Stimulated activated CD4-positive, alpha-beta T cell treated with anti-CD3 and anti-CD28 coated beads, Interleukin-2, amount 100 ng/mL, for 24 hours (primary cell): ENCODE measurements at places on chromosomes 3 and 15.
A peak's percentile ranks its signal among the peaks of the same experiment; 100 is the strongest.

- no peak for DNase-seq
These were observed 723.5 kb upstream of the SGO1 start for GRCh38 chr3:20909511-20909910.

DNA sequence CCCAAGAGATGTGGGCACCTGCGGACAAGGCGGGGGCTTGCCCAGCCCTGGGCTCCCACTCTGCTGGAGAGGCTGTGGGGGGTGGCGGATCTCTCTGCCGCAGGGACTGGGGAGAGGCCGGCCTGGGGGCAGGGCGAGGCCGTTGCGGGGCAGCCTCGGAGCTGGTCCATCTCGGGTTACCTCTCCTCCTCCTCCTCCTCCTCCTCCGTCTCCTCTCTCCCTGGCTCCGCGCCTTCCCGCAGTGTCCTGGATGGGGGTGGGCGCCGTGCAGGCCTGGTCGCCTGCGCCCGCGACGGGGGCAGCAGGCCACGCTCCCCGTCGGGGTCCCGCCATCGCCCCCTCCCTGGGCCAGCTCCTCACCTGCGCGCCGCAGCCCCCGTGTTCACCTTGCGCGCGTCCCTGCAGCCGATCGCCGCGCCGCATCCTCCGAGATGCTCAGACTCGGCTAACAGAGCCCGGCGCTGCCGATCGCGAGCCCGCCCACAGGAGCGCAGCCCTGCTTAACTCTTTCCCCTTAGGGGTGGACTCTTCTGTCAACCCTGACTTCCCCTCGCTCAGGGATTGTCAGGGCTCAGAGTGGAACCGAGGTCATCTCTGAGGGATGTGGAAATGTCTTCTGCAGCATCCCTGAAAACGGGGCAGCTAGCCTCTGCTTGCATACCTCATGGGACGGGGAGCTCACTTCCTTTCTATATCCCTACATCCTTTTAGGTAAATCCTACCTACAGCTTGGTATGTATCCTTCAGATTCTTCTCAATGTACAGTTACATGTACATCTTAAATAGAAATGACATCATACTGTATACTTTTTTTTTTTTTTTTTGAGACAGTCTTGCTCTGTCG, at the start of gene PRRT3:
TSS of gene PRRT3 (minus strand) at position 447 of the 844 bp plus-strand sequence. CDS start 2,293 bp downstream, outside the sequence.
- DNase-seq, result peak; percentile 73

GRCh38 chr3:30632065-30632464, 25.7 kb downstream of the TGFBR2 start:
- DNase-seq, result no peak

GRCh38 chr3:5494905-5495519, 307.5 kb downstream of the EDEM1 start:
- DNase-seq, result no peak

GRCh38 chr3:61936344-61936937, 375.1 kb downstream of the PTPRG start:
- peak; percentile 32 for DNase-seq

GRCh38 chr15:73981761-73982221, 10.3 kb downstream of the STOML1 start:
- DNase-seq, result no peak

DNA sequence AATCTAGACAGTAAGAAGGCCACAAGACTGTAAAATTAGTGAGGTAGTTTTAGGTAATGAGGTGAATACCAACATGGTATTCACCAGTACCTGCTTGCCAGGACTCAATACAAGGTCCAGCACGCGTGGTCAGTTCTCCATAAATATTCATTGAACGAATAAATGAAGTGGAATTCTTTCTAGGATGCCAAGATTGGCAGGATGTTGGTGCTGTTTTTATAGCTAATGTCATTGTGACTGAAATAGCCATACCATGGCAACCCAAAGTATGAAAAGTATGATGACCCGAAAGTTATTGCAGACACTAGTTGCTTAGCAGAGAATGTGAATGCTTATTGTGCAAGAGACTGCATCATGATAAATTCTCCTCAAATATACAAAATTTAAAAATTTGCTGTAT, 307.2 kb downstream of the KCNH8 start:
- no peak for DNase-seq

DNA sequence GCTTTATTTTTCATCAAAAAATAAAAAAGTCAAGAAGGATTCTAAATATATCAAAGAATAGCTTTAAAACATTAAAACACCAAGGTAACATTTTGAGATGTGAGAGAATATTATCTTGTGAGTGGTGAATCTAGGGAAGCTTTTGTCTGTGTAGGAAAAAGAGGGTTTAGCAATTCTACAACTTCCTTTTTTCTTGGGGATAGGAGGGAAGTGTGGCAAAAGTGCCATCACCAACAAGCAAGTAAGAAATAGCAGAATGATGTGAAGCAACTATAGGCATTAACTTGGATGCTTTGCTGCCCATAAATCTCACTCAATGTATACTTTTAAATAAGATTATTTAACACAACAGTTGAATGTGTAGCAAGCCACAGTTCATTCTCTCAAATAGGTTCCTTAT, 57.8 kb upstream of the SUCLG2 start:
- DNase-seq, result no peak

DNA sequence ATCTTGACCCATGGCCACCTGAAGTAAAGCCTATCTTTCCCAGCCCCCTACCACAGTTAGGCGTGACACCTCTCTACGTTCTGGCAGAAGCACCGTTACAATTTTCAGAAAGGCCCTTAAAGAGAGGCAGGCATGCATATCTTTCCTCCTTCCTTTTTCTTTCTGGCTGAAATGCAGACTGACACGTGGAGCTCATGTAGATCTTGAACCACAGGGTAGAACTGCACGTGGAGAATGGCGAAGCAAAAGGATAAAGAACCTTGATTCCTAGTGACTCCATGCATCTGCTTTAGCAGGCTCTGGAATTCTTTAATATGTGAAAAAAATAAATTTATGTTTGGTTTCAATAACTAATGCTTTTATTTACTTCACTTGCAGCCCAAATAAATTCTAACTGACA, 166.6 kb downstream of the CPNE4 start:
- no peak for DNase-seq

DNA sequence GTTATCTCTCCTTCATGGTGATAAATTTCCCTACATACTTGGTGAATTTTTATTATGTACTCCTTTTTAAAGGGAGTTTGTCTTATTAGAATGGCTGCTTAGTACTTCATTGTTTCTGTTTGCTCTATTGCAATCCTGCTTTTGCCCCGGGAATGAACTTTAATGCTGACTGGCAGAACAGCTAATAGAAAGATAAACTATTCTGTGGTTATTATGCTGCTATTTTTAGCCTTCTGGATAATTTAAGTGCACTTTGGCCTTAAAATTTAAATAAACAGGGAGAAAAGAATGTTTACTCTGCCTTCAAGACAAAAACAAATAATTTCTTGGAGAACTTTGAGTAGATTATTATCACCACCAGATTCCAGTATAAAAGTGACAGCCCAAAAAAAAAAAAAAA, 413.8 kb upstream of the CCDC54 start:
- no peak for DNase-seq

DNA sequence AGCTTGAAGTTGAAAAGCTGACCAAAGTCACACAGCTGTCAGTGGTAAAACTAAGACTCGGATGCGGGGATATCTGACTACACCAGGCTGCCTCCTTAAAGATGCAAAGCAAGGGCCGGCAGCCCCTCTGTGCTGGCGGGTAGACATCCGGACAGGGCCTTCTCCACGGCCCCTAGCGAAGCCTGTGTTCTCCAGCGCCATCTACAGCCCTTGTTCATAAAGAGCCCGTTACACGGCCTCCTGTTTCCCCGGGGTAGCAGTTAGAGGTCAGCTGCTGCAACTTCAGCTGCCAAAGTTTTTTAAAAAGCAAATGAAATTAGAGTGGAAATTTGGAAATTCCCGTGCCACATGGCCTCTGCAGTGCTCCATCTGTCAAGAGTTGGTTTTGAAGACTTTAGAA, 383.0 kb downstream of the TBL1XR1 start:
- no peak for DNase-seq

- no peak for DNase-seq
These were observed 199.8 kb downstream of the TCF12 start for GRCh38 chr15:57118013-57118799.

DNA sequence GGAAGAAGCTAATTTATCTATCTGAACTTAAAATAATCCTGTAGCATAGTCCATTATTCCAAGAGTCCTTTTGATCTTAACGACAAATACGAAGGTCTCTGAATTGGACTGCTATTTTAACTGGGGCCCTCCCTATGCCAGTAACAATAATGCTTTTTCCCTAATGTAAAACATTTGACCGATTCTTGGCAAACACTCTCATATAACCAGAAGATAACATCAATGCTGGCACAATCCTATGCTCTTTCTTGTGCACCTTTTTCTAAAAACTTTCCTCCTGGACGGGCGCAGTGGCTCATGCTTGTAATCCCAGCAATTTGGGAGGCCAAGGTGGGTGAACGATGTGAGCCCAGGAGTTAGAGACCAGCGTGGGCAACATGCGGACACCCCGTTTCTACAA, 3.9 kb downstream of the LRRFIP2 start:
- no peak for DNase-seq

GRCh38 chr3:122668930-122669730, 11.5 kb upstream of the PARP14 start:
- peak; percentile 52 for DNase-seq

GRCh38 chr3:149519912-149520311, 45.4 kb downstream of the TM4SF4 start:
- no peak for DNase-seq

DNA sequence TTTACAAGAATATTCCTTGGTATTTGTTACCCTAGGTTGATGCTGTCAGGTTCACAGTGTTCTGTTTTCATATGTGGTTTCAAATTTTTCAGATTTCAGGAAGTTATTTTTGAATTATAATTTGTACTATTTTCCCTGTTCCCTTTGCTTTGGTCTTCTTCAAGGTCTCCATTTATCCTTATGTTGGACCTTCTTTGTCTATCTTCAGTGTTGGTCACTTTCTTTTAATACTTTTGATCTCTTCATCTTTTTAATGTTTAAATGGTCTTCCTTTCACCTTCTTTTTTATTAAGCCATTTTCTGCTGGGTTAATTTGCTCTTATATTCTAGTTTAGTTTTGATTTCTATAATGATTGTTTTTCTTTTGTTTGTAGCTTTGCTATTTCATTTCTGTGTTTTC, 61.3 kb downstream of the KLHL25 start:
- DNase-seq, result no peak

GRCh38 chr15:72473614-72474465, at the start of gene ARIH1:
Gene ARIH1 (plus strand): TSS chr15:72474330. CDS start chr15:72474640, 310 bp downstream.
- DNase-seq, result peak; percentile 98

GRCh38 chr15:41836713-41837454, 1.8 kb upstream of the PLA2G4B start:
- no peak for DNase-seq

DNA sequence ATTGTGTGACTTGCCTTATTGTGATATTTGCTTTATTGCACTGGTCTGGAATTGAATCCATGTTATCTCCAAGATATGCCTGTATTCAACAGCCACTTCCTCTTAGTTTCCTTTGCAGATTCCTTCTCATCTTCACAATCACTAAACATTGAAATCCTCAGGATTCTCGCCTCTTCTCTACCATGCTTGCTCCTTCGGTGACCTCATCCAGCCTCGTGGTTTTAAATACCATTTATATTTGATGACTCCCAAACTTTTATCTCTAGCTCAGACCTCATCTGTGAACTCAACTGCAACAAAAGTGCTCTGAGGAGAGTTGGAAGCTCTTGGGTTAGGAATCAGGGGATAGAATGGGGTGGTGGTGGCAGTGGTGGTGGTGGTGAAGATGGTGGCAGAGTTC, 19.9 kb downstream of the POLR2M start:
- DNase-seq, result no peak

DNA sequence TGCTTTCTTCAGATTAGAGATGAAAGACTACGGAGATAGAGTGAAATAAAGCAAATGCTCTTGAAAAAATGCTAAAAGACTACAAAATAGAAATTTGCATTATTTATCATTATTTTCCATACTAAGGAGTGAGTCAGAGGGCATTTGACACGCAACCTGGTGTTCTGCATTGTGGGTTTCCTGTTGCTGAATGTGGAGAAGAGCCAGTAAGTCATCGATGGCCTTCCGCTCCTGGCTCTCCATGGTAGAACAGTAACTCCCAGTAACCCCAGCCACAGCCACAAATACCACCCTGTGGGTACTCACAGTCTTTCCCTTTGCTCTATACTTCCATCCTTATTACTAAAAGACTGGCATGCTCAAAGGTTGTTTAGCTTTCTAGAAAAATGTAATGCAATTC, 61.5 kb downstream of the CGGBP1 start:
- DNase-seq, result peak; percentile 49

DNA sequence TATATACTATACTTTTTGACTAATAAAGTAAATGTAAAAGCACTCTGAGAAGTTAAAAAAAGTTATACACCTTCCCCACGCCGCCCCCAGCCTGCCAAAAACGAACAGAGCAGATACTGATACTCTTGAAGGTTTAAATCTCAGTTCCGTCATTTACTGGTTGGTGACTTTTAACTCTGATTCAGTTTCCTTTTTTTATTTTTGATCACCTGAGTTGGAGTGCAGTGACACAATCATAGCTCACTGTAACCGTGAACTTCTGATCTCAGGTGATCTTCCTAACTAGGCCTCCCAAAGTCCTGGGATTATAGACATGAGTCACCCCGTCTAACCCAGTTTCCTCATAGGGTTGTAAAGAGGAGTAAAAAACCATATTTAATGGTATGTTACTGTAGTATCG, 3.3 kb upstream of the TIPIN start:
- no peak for DNase-seq

DNA sequence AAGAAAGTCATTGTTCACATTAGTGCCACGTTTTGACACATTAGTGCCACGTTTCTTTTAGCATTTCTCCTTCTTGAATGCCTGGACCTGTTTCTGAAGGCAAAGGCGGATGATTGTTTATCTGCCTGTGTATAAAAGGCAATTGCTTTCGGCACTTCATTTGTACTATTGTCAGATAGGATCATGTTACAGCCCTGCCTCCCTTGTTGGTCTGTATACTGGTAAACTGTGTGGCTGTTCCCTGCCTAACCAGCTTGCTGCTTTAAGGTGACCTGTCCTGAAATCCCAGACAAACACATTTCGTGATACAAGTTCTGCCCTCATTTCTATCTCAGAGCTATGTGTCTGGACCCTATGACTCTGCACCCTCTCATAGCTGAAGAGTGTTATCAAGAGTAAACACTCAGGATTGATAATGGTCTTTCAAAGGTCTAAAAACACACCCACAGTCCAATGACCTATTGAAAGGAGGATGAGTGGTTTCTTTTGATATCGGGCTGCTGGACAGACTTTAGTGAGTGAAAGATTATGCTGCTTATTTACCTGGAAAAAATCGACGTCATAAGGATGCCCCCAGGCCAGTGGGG, 276.3 kb upstream of the MCTP2 start:
- DNase-seq, result no peak
